ENCODE measurements at places on chromosomes 5 and 9.

DNA sequence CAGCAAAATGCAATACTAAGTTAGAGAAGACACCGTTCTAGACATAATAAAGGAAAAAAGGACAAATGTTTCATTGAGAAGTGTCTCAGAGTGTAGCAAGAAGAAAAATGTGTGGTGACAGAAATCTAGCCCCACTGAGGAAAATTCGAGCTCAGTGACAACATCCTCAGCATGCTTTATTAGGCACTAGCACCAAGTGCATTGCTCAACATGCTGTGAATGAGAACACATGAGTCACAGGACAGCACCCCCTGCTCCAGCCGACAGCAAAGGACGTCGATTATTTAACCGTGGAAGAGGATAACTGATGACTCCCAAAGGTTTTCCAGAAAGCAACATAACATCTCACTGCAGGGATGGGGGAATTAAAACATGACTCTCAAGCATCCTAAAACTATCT lies 182.7 kb downstream of the GNAQ start:
- DNase-seq, result no peak

DNA sequence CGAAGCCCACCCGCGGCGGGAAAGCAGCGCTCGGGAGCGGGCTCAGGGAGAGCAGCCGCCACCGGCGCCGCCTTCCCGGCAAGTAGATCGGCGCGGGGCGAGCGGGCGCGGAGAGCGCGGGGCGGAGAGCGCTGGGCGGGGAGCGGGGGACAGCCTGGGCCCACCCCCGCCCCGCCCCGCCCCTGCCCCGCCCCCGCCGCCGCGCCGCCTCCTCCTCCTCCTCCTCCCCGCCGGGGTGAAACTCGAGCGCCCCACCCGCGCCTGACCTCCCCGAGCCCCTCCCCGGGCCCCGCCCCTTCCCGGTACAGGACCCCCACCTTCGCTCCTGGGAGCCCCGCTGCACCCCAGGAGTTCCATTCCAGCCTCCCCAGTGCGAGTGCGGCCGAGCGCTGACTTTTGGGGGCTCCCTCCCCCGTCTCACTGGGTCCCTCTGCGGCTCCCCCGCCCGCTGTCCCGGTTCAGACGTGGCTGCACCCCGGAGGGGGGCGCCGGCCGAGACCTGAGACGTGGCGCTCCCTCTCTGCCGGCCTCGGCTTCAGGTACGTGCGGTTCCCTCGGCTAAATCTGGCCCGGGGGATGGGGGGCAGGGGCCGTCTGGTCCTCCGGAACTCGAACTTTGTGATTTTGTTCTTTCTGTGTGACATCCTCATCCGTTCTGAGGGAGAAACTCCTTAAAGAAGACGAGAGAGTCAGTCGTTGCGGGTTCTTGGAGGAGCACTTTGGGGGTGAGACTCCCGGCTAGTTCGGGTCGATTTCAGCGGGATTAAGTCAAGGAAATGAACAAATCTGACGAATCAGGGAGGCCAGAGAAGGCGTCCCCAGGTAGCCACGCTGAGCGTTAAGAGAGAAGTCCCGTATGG lies at the start of gene SEMA5A:
Gene SEMA5A (minus strand): TSS at position 84 of the 860 bp plus-strand sequence. CDS start 166,129 bp downstream, outside the sequence.
- no peak for DNase-seq

GRCh38 chr5:75509546-75509945 lies 1.9 kb downstream of the CERT1 start:
- no peak for DNase-seq

- DNase-seq, result peak; percentile 76
Measured at GRCh38 chr5:151020304-151021110, at the start of gene GPX3. GPX3 (plus strand) TSS chr5:151020591; CDS start chr5:151020655, 64 bp downstream.

DNA sequence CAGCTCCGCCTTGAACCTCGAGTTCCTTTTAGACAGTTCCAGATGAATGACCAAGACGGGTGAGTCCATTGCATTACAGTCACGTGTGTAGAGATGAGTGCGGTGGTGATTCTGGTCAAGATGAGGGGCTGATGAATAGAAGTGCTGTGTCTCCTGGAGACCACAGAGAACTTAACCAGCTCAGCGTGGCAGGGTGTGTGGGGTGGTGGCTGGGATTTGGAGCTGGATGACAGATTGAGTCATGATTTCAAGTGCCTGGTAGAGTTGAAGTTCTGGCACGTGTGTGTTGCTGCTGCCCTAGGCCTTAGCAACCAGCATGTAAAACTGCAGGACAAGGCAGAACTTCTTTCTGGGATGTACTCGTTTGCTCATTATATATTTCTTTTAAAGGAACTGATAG lies 53.3 kb downstream of the PRRC2B start:
- DNase-seq, result no peak

GRCh38 chr9:71647094-71647591 lies 121.2 kb downstream of the CEMIP2 start:
- peak; percentile 51 for DNase-seq

DNA sequence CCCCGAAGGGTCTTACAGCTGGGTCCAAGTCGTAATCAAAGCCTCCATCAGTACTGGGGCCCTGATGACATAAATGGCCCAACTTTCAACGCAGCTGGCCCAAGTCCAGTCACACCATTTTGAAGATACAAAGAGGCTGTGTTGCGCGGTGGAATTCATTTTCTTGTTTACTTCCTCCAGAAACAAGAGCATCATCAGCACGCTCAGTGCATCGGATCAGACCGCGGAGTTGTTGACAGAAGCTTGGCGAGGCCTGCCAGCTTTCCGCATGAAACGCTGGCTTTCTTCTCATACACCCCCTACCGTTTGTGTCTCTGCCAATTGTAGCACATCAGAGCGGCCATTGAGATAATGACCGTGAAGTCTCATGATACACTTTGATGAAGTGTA lies 101.7 kb upstream of the SPATA31D4 start:
- DNase-seq, result no peak

GRCh38 chr5:172219296-172219695 lies 25.3 kb downstream of the EFCAB9 start:
- no peak for DNase-seq

DNA sequence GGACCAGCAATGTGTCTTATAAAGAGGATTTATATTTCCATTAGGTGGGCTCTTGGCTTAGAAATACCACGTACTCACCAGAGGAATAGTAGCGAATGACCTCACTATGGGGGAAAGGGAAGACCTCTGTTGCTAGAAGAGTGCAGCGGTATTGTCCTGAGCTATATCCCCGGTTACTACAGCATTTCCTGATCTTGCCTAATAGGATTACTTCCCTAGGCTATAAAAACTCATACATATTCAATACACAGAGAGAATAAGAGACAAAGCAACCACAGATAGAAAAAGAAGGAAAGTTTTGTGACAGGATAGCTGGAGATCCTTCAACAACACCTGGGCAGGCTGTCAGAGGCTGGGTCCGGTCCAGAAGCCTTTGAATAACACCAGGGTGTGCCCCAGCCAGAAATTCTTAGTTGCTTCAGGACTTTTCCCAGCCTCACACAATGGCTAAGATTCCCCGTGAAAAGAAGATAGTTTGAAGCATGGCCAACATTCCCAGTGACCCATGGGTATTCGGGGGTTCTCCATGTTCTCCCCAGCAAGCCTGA lies 85.4 kb downstream of the TRIM36 start:
- no peak for DNase-seq

DNA sequence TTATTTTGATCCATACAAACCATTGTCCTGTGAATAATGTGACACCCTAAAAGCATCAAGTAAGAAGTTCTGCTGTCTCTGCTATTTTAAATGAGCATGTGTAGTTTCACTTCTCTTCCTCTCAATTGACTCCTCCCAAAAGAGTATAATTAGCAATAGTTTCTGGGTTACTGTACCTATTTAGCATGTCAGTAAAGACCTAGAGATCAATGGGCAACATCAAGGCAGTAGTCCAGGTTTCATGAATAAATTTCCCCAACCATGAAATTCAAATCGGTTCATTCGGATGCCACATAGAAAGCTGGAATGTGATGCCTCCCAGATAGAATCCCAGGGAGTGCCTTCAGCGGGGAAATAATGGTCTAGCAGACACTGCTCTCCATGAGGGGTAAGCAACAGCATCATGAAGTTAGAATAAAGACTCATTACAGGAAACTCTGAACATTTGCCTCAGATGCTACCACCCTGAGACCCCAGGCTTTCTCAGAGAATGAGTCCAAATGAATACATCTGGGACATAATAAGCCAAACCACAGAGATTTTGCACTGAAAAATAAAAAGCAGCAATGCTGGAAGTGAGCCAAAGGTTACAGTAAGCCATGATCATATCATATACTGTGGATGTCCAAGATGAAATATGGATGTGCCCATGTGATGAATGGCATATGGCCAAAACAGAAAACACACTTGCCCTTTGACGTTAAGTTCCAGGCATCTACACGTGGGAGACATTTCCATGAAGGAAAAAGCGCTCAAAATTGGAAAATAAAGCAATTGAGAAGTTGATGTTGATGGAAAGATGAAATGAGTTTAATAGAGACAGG lies 1107.0 kb upstream of the SEMA6A start:
- no peak for DNase-seq

DNA sequence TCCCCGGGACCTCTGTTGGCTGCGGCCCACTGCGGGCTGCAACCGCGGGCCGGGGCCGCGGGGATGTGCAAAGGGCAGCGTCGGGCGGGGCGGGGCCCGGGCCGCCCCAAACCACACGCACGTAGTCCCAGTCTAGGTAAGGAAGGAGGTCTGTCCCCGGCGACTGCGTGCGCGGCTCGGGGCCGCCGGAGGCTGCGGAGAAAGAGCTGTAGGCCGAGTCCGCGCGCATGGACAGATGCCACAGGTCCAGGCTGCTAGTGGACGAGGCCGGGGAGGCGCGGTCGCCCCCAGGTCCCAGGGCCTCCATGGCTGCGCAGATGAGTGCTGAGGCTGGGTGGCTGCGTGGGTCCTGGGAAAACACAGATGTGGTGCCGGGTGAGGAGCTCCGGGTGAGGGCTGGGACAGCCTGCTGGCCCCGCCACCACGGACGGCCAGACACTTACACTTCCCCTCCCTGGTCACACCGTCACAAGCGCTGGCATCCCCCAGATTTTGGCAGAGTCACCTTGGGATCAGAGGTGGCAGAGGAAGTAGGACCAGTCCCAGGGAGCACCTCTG lies 4.5 kb downstream of the SHROOM1 start:
- DNase-seq, result no peak

DNA sequence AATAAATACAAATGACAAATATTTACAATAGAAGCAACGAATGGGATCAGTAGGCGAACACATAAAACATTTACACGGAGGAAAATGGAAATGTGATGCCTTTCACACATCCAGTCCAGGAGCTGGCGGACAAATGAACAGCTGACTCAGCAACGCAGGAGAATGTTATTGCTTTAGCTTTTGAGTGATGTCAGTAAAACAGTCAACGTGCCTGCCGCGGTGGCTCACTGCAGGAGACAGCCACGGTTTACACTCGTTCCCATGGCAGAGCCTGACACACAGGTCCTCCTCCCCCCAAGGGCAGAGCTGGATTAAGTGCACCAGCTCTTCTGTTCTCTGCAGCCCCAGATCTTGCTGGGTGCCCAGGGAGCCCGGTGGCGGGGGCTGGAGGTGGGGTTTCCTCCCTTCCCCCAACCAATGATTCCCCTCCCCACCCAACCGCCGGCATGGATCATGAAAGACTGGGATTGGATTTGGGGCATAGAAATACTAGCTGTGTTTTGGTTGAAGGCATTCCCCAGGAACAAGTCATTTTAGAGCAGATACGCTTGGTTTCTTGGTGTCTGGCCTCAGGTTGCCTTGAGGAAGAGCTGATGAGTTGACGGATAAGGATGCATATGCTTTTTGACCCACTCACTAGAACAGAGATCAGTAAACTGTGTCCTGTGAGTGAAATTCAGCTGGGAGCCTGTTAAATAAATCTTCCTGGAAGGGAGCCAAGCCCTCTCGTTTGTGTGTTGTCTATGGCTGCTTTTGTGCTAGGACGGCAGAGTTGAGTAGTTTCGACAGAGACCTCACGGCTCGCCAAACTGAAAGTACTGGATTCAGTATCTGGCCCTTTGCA lies 12.5 kb downstream of the STC2 start:
- DNase-seq, result no peak

GRCh38 chr9:120369608-120370220 lies 210.3 kb downstream of the CDK5RAP2 start:
- no peak for DNase-seq

DNA sequence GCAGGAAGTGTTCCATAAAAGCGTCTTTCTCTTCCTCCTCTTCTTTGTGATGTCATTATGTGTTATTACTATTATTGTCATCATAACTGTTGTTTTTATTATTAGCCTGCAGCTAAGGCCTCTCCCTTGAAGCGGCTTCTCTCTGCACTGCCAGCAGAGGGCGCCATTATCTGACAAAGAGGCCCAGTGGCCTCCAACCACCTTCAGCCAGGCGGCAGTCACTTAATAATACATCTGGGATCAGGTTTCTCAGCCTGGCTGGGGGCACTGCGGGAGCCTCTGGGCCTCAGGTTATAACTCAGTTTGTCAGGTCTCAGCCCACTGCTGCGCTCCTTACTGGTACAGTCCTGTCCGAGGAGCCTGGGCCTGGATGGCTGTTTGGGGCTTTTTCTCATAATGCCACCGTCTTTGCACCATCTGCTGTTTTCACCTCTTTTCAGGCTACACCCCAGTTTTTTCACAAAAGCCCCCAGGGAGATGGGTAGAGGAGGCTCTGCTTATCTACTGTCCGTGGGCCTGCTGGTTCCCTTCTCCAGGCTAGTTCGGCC lies 281.9 kb downstream of the NSG2 start:
- DNase-seq, result peak; percentile 38

GRCh38 chr5:26872337-26872736 lies 166.0 kb downstream of the CDH9 start:
- DNase-seq, result no peak

GRCh38 chr5:52409835-52410234 lies 377.9 kb upstream of the ITGA1 start:
- no peak for DNase-seq

DNA sequence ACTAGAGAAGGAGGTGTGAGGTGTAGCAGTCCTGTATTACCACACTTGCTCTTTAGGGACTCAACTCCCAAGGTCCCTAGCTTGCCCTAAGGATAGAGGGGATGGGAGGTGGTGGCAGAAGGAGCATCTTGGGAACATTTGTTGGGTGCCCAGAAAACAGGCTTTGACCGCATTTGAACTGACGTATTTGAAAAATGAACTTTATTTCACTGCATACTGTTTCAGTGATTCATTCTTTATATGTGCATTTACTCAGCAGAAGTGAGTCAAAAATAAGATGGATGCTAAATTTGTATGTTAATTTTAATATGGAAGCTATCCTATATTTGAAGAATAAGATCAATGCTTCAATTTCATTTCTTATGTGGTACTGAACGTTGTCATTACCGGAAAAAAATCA lies 18.7 kb downstream of the DMRT3 start:
- no peak for DNase-seq

- no peak for DNase-seq
Measured at GRCh38 chr9:27335075-27335474, 38.1 kb upstream of the EQTN start.

DNA sequence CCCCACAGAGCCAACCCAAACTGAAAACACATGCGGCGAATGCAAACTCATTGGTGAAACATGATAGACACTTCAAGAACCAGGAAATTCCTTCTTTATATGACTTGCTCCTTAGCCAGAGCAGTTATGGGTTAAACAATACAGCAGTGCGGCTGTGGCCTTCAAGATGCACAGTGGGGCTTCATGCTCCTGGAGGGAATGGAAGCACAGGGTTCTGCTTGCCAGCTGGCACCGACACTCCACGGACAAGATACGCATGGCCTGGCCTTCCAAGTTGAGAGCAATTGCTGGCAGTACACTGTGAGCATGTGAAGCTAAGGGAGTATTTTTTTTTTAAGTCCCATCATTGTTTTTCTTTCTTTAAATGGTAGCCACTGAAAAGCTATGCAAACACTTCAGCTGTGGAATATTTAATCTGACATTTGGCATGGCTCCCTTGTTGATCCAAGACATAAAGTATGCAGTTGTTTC lies 451.6 kb upstream of the CD180 start:
- DNase-seq, result no peak
